ENCODE measurements at places on chromosomes 2 and 18.

GRCh38 chr2:152974146-152974545 lies 255.7 kb downstream of the ARL6IP6 start:
- DNase-seq: no peak

GRCh38 chr18:79847606-79848293 lies 50.0 kb downstream of the KCNG2 start:
- no peak for DNase-seq

GRCh38 chr2:189233527-189233926 lies 54.0 kb upstream of the COL5A2 start:
- no peak for DNase-seq

DNA sequence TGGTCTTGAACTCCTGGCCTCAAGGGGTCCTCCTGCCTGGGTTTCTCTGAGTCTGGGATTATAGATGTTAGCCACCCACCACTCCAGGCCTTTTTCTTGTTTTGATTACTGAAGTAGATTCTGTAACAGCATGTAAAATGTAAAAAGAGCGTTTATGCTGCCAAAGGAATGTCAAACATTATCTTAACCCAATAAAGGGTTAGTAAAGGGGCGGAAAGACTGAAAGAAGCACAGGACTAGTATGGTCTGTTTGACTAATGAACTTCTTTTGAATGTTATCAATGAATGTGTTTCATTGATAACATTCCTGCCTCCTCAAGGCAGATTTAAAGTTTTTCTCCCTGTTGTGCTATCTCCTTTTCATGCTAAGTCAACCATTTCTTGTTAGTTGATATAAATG lies 29.4 kb downstream of the GPD2 start:
- DNase-seq: no peak

- DNase-seq: no peak
Observed at GRCh38 chr2:134217924-134218323, 35.9 kb upstream of the MGAT5 start.

DNA sequence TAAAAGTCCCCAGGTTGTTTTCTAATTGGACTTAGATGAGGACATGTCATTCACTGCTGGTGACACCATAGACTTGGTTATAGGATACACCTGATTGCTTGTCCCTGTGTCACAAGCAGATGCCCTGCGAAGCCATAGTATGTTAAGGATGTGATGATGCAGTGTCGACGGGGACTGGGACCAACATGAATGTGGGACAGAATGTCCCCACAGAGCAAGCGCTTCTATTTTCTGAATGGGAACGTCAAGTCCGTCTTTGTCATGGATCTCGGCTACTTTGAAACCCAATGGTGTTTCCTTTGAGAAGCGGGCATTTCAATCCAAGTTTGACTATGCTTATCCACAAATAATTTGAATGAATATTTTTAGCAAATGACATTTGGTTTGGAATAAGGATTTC lies 2.1 kb downstream of the GCG start:
- no peak for DNase-seq

DNA sequence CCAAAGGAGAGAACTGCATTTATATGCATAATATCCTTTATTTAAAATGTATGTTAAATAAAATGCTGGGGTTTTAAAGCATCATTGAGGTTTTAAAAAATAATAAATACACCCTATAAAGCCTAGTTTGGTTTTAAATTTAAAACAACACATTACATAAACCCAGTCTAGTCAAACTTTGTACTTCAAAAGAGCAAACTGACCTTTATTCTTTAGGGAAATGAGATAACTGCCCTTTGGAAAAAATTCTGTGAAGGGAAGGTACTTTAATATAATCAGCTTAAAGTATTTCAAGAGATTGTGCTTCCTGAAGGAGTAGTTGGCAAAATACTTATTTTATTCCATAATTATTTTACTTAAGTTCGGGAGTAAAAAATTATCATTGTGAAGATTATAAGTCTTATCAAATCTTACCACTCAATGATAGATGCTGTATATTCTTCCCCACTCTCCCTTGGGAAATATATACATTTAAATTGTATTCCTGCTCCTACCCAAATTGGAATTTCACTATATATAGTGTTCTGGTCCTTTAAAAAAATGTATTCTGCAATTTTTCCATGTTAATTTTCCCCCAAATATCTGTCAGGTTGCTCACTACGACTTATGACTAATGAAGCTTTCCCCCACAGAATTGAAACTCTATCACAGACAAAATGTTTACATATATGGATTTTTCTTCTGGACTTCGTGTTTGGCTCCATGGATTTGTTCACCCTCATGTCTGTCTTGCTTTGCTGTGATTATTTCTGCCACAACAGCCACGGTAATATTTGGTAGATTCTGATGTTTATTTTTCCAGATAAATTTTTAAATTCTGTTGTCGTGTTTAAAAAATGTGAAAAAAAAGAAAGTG lies 42.1 kb downstream of the ZC3H6 start:
- no peak for DNase-seq

GRCh38 chr2:16250466-16250865 lies 310.1 kb downstream of the MYCN start:
- DNase-seq: no peak

DNA sequence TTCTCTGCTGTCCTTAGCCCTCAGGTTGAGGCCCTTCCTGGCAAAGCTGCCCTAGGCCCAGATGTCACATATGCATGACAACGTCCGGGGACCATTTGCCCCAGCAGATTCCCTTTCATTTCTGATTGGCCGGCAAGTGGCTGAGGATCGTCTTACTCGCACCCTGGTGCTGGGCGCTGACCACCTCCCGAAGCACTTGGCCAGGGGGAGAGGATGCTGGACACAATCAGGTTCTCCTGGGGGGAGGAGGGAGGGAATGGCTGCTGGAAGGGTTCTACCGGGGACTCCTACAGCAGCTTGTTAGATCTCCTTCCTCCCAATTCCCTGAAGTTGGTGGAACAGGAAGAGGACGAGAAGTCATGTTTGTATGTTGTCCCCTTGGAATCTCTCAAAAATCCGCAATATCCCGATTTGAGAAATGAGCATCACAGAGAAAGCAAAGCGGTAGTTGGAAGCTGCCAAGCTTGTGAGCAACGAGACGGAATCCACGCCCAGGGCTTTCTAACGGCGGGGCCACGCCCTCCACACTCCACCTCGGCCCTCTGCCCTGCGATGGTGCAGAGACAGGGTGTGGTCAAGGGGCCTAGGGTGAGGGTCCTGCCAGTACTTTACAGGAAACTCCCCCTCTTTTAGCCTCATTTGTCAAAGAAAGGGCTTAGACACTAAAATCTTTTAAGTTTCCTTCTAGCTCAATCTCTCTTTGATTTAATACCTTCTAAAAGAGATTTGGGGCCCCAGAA lies 61.8 kb upstream of the YWHAQ start:
- no peak for DNase-seq

- no peak for DNase-seq
Observed at GRCh38 chr2:43057026-43057741, 169.2 kb downstream of the ZFP36L2 start.

Data from GM18507 (cell line).